Endothelial cell of umbilical vein (primary cell): ENCODE measurements at places on chromosomes 4 and X. TPM values are rescaled to one million over a fixed set of nuclear protein-coding genes. Genes with fewer than 3 reads are reported as not detected.

The DKK2 gene
- 0.09 and 0.24 TPM in 2 replicates for total RNA-seq

DNA sequence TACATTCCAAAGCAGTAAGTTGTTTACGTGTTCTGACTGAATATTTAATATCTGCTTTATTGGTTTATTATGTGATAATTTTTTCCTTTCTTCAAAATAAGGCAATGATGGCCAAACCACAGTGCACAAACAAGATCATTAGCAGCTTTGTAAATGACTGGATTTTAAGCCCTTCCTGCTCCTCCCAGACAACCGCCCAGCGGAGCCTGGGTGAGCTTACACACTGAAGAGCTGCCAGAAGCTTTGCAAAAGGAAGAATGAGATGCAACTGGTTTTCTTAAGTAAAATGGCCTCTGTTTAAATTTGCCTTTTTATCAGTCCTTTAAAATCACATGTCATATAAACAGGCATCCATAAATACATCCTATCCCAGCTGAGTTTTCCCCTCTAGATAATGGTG is 52.2 kb downstream of the SPARCL1 start:
- DNase-seq = no peak

- no peak for DNase-seq
These were observed 76.1 kb downstream of the SORBS2 start for GRCh38 chr4:185735866-185736400.

GRCh38 chr4:47031011-47031678 is at the start of gene GABRB1:
Gene GABRB1, plus strand, starts transcription at chr4:47031567.
- DNase-seq = peak; percentile 62
